ENCODE measurements at places on chromosomes 6 and 20.

- DNase-seq: no peak
These were observed 606.0 kb downstream of the HDGFL1 start for GRCh38 chr6:23175391-23175790.

DNA sequence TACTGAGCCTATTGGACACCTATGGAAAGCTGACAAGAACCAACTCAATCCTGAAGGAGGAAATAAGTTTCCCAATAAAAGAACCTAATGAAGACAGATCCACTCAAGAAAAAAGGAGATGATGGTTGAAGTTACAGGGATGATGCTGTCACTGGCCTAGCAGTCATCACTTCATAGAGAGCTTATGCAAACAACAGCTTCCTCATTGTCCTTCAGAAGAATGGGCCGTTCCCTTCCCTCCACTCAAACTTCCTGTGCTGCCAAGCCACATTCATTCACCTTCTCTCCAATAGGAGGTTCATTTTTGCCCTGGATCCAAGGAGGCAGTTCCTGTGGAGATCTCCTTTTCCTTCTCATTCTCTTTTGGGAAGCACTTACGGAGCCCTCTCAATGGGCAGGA is 13.8 kb upstream of the PM20D2 start:
- DNase-seq: no peak

DNA sequence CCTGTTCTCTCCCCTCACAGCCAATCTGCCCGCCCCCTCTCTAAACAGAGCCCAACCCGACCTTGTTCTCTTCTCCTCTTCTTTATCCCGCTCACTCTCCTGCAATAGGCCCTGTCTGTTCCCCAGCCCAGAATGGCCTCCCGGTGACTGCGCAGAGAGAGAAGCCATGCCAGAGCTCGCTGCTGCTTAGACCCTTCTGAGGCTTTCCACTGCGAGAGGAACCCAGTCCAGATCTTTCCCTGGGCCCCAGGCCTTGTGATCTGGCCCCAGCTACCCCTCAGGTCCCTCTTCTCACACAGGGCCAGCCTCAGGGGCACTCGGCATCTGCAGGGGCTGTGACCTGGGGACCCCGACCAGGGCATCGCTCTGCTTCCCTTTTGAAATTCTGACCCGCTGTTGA is 58.1 kb downstream of the TMEM242 start:
- no peak for DNase-seq

DNA sequence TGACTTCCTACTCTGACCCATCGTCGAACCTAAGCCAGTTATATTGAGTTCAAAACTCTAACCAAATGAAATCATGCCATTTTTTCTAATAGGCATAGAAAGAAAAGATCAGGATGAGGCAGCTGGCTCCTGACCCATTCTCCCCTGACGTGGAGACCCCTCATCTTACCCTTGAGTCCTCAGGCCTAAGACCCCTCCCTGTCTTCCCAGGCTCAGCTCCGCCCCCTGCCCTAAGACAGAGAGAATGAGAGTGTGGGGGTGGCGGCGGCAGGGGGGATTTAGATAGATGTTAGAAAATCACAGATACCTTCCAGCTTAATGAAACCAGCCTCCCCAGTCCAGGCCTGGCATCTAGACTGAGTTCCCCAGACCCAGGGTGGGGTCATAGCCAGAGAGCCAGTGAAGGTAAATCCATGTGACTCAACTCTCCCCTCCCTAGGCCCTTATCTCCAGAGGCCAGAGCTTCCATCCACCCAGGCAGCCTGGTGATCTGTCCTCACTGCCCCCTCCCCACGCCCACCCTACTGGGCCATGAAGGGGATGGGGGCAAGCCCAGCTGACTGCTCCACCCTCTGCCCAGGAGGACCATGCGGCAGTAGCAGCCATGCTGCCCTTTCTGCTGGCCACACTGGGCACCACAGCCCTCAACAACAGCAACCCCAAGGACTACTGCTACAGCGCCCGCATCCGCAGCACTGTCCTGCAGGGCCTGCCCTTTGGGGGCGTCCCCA is 6.8 kb downstream of the TMEM63B start:
- DNase-seq: no peak

DNA sequence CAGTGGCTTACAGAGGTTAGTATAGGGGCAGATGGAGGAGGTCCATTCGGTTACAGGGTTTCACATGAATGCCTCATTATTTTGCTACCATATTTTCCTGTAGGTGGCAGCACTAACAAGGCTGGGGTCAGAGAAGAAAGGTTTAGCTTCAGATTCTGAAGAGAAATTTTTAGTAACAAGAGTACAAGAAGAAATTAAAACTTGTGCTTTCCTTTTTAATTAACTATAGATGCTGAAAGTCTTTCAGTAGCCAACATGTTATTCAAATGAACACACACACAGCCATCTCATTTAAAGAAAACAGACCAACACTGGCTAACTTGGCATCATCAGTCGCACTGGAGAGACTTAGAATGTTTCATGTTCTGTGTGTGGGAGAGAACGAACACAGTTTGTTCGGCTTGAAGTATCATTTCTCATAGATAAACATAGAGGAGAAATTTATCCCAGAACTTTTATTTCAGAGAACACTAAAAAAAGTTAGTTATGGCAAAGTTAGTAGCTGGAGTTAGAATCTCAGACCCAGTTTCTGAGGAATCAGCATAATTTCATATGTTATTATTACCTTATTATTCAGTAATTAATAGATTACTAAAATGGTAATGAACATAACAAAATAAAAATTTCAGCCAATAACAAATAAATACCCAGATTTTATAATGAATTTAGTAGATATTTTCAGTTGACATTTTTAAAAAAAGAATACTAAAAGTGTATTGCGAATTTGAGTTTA is 314.0 kb upstream of the RSPO3 start:
- no peak for DNase-seq

DNA sequence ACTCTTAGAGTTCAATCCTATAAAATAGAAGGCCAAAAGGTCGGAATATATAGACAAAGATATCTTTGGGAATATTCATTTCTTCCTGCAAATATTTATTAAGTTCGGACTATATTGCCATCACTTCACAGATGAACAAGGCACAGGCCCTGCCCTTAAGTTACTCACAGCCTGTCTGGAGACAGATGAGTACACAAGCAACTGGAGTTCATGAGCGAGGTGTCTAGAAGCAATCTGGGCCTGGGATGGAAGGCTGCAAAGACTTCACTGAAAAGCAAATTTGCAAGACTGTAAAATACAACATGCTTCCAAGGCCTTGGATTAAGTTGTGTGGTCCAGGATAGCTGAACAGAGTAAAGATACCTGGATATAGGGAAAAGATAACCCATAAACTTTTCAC is 56.7 kb upstream of the CEP85L start:
- no peak for DNase-seq

GRCh38 chr6:23448281-23448680 is 677.7 kb upstream of the NRSN1 start:
- no peak for DNase-seq

DNA sequence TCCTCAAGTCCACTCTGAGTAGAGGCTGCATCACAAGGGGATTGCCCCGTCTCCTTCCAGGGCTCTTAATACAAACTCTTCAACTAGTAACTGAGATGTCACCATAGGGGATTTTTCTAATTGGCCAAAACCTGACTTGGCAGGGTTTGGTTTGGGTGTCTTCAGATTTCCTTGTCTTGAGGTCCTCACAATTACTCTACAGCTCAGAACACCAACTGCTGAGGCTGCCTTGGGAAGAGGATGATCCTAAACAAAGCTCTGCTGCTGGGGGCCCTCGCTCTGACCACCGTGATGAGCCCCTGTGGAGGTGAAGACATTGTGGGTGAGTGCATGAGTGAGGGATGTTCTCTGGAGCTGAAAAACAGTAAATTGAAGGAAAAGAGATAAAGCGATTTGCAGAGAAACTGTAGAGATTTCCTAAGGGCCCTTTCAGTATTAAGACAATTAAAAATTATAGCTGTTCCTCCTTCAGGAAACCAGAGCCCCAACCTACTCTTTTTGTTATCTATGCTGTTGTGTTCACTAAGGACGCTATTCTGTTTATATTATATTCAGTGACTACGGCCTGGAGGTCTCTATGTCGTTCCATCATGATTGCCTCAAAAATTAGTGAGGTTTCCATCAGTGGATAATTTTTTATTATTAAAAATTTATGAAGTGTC is at the start of gene HLA-DQA1:
HLA-DQA1 (plus strand) TSS at position 188 of the 662 bp plus-strand sequence; CDS start at position 241, 53 bp downstream.
- DNase-seq: no peak

- DNase-seq: no peak
These were observed 23.5 kb downstream of the SLC17A4 start for GRCh38 chr6:25777856-25778649.

- no peak for DNase-seq
These were observed 44.0 kb upstream of the SASH1 start for GRCh38 chr6:148298683-148299082.

DNA sequence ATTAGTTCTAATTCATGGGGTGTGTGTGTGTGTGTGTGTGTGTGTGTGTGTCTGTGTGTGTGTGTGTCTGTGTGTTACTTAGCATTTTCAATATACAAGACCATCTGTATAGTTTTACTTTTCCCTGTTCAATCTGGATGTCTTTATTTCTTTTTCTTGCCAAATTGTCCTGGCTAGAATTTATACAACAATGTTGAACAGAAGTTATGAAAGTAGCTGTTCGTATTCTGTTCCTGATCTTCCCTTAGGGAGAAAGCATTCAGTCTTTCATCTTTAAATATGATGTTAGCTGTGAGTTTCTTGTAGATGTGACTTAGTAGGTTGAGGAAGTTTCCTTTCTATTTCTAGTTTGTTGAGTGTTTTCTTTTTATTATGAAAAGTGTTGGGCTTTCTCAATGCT is 334.7 kb upstream of the RNF24 start:
- no peak for DNase-seq

- no peak for DNase-seq
These were observed 14.5 kb downstream of the HECA start for GRCh38 chr6:139149383-139149782.

DNA sequence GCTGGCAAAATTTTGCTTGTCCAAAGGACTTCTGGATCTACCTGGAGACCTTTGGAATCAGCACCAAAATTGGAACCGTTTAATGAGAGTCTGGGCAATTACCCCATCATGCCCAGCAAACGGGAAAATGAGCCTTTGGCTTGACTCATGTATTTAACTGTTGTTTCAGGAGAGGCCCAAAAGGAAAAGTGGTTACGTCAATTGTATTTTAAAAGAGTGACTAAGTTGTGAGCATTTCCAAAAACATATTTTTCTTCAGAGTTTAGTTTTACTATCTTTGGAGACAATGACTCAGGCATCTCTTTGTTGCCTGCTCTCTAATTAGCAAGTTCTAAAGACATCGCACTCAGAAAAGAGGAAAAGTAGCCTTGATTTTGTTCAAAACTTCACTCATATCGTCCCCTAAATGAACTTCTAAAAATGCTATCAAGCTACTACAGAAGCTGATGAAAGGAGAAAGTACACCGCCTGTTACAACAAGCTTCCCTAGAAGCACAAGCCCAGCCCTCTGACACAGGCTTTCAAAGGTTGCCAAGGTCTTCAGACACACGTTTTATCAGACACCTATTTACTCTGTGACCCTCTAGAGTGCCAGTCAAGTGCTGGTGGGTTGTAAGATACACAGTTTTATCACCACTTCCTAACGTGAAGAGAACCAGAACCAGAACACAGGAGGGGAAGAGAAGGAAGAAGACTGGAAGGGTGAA is 146.2 kb downstream of the TBX18 start:
- no peak for DNase-seq

DNA sequence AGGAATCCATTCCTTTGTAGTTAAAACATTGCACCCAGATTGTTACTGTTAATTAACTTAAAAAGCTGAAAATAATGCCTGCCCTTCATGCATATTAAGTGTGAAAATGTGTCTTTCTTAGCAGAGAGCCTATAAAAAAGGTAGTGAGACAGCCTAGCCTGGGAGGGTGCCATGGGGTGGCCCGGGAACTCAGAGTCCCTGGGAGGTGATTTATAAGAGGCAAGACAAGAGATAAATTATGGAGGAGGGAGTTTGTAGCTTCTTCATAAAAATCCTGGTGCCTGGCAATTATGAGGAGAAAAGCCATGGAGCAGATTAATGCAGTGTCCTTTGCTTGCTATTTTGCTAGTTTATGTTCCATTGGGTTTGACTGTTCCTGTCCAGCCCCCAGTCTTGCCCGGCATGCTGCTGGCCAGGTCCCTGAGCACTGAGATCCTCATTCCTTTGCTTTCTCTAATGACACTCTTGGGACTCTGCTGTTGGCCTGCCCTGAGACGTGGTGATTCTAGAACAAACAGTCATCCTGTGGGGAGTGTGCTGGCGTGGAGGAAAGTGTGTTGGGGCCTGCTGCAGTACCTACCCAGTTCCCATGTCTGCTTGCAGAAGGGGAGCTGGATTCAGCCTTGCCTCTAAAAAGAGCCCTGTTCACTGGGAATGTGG is 4.2 kb downstream of the MLN start:
- no peak for DNase-seq
